ENCODE measurements at places on chromosomes 7 and 10. TPM values are rescaled to one million over a fixed set of nuclear protein-coding genes. Genes with fewer than 3 reads are reported as not detected.

Gene PNLIPRP1
- not detected for total RNA-seq

Gene CABCOCO1
- total RNA-seq = 1.2 TPM

Gene ETV1
- 27.3 TPM for total RNA-seq

Gene CH25H
- total RNA-seq = not detected

Gene NEUROG3
- total RNA-seq = 7.3 TPM

Gene JAZF1
- 9.1 TPM for total RNA-seq

Measured in progenitor cell of endocrine pancreas (in vitro differentiated cells).